ENCODE measurements at places on chromosomes 5 and 9. TPM values are rescaled to one million over a fixed set of nuclear protein-coding genes. Genes with fewer than 3 reads are reported as not detected.

- no peak overlapping the region for H3K27ac ChIP-seq
- H3K4me3 ChIP-seq: no peak overlapping the region
- H3K27me3 ChIP-seq: no peaks in the 10 kb centered on the region
- no peaks in the 10 kb centered on the region for H3K4me1 ChIP-seq
Observed at GRCh38 chr9:1216532-1216931, 166.4 kb downstream of the DMRT2 start.

DNA sequence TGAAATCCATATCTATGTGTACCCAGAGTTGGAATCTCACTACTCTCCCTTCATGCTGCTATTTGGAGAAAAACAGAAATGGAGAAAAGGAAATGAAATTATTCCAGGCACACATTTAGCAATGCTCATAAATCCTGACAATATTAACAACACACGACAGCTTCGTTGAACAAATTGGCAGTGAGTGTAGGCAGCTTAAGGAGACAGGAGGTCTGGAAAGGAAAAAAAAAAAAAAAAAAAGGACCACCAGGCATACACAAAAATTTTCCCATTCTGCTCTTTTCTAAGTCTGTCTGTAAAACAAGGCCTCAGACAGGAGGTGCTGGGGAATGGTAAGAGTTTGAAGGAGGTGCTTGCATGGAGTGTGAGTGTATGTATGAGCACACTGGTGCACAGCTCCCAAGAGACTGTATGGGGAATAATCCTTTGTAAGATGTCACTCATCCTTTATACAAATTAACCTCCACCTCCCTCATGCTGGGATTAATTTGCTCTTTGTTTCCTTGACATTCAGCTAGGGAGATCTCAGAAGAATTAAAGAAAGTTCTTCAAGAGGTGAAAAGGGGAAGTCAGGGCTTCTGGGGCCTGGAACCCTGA, 78.9 kb downstream of the ASTN2 start:
- H3K4me1 ChIP-seq: no peaks in the 10 kb centered on the region
- DNase-seq: no peak
- H3K27ac ChIP-seq: no peak overlapping the region
- H3K36me3 ChIP-seq: no peaks in the 10 kb centered on the region
- no peaks in the 10 kb centered on the region for H3K27me3 ChIP-seq

DNA sequence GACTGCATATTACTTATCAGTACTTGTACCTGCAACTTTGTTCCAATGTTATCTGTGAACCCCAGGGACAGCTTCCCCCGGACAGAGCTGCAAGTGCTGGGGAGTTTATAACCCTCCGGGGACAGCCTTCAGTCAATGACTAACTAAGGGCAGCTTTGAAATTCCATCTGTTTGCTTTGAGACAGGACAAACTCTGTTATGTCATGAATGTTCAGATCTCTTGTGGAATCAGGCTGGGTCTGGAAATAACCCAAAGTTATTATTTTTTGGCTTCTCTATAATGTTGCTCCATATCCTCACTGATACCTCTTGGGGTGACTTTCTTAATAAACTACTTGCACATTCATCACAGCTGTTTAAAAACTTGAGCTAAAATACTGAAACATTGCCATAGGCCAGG, 617.5 kb upstream of the TLE4 start:
- H3K27ac ChIP-seq: no peak overlapping the region
- no peaks in the 10 kb centered on the region for H3K36me3 ChIP-seq
- H3K27me3 ChIP-seq: no peaks in the 10 kb centered on the region
- DNase-seq: no peak

GRCh38 chr5:74622122-74622521, 18.4 kb downstream of the ENC1 start:
- H3K27ac ChIP-seq: no peak overlapping the region
- no peaks in the 10 kb centered on the region for H3K36me3 ChIP-seq
- no peak overlapping the region for H3K4me3 ChIP-seq
- no peaks in the 10 kb centered on the region for H3K27me3 ChIP-seq

DNA sequence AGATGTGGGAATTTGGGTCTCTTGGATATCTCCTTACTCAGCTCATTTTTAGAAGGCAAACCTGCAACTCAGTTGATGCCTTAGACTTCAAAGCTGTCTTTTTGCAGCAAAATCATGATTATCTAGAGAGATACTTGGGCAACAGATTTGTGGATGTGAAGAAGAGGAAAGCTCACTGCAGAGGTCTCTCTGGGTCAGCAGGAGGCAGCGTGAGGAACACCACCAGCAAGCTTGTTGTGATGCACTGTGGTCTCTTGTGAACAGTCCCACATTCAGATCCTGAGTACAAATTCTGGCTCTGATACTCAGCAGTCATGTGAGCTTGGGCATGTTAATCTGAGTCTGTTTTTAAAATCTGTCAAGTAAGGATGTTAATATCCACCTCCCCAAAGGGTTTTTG, 26.3 kb upstream of the DMRT3 start:
- peaks cover 2% of the 10 kb centered on the region for H3K4me1 ChIP-seq
- H3K27me3 ChIP-seq: no peaks in the 10 kb centered on the region
- H3K27ac ChIP-seq: no peak overlapping the region

GRCh38 chr5:78056901-78057514, 237.5 kb downstream of the AP3B1 start:
- no peaks in the 10 kb centered on the region for H3K36me3 ChIP-seq
- DNase-seq: no peak
- no peaks in the 10 kb centered on the region for H3K27me3 ChIP-seq
- H3K4me1 ChIP-seq: no peaks in the 10 kb centered on the region
- H3K4me3 ChIP-seq: no peak overlapping the region

DNA sequence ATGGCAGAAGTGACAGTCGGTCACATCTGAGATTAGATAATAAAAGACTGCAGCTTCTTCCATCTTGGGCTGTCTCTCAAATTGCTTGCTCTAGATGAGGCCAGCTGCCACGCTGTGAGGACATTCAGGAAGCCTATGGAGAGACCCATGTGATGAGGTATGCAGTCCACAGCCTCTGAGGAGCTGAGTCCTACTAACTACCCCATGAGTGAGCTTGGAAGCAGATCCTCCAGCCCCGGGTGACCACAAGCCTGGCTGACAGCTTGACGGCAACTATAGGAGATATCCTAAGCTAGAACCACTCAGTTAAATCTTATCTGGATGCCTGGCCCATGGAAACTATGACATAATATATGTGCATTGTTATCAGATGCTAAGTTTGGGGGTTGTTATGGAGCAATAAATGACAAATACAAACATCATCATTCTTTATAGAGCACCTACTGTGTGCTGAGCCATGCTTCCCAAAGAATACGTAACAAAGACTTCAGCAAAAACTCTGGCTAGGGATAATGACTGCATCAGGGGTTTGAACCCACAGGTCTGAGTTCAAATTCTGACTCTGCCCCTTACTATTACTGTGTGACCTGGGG, 26.7 kb downstream of the KCNV2 start:
- H3K36me3 ChIP-seq: no peaks in the 10 kb centered on the region
- no peaks in the 10 kb centered on the region for H3K4me1 ChIP-seq
- DNase-seq: no peak
- H3K27ac ChIP-seq: no peak overlapping the region
- H3K27me3 ChIP-seq: no peaks in the 10 kb centered on the region
- H3K4me3 ChIP-seq: no peak overlapping the region

- no peaks in the 10 kb centered on the region for H3K36me3 ChIP-seq
- no peak overlapping the region for H3K4me3 ChIP-seq
- no peak overlapping the region for H3K27ac ChIP-seq
- no peaks in the 10 kb centered on the region for H3K4me1 ChIP-seq
- DNase-seq: no peak
Observed at GRCh38 chr5:93926831-93927620, 185.6 kb upstream of the POU5F2 start.

DNA sequence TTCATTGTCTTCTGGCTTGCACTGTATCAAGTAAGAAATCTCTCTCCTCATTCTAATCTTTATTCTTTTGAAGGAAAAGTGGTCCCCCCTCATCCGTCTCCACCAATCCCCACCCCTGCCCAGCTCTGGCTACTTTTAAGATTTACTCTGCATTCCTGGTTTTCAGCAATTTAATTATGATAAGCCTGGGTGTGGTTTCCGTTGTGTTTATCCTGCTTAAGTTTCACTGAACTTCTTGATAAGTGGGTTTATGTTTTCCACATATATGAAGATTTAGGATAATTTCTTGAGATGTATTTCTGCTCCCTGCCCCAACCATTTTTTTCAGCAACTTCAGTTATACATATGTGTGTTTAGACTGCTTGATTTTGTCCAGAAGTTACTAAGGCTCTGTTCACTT, 46.5 kb downstream of the PTBP3 start:
- no peak overlapping the region for H3K4me3 ChIP-seq
- H3K27me3 ChIP-seq: no peaks in the 10 kb centered on the region
- H3K36me3 ChIP-seq: peaks cover 13% of the 10 kb centered on the region
- no peak for DNase-seq
- no peak overlapping the region for H3K27ac ChIP-seq

DNA sequence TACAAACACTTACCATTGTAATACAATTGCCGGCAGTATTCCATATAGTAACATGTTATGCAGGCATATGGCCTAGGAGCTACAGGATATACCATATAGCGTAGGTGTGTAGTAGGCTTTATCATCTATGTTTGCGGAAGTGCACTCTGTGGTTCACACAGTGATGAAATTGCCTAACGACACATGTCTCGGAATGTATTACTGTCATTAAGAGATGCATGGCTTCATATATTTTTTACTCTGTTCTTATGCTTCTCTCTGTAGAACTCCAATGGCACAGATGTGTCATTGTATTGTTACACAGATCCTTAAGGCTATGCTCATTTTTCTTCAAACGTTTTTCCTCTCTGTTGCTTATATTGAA, 19.2 kb upstream of the ANKRD18A start:
- no peaks in the 10 kb centered on the region for H3K27me3 ChIP-seq
- DNase-seq: no peak
- H3K36me3 ChIP-seq: no peaks in the 10 kb centered on the region

DNA sequence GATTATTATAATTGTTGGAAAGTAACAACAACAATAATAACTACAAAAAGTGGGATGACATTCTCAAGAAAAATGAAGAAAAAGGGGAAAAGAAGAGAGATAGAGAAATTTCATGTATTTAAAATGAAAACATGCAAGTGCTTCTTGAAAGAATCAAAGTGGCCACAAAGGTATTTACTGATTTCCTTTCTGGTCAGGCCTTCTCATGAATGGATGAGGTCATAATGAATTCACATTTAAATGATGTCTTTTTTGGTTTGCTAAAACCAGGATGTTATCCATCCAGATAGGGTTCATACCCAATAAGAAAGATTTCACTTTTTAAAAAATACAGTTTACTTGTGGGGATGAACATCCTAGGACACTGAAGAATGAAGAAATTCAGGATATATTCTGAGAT, 446.4 kb upstream of the PTGER4 start:
- no peak overlapping the region for H3K4me3 ChIP-seq
- no peak overlapping the region for H3K27ac ChIP-seq
- no peaks in the 10 kb centered on the region for H3K36me3 ChIP-seq
- DNase-seq: no peak
- H3K4me1 ChIP-seq: no peaks in the 10 kb centered on the region

DNA sequence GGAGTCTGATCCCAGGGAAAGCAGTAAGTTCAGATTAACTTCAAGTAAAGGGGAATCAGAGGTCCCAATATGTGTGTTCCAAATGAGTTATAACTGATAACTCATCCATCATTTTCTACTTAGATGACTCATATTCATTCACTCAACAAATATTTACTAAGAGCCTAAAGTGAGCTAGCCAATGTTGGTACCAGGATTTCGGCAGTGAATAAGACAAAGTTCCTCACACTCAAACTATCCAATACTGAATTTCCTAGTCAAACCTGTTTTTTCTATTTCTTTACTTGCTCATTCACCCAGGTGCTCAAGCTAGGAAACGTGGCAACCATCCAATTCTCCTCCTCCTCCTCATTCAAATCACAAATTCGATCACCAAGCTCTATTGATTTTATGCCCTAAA, 25.8 kb downstream of the FBXW2 start:
- no peak overlapping the region for H3K4me3 ChIP-seq
- no peak for DNase-seq
- peaks cover 51% of the 10 kb centered on the region for H3K36me3 ChIP-seq
- no peak overlapping the region for H3K27ac ChIP-seq

- no peaks in the 10 kb centered on the region for H3K4me1 ChIP-seq
- H3K27me3 ChIP-seq: no peaks in the 10 kb centered on the region
- H3K4me3 ChIP-seq: no peak overlapping the region
- H3K36me3 ChIP-seq: peaks cover 11% of the 10 kb centered on the region
Observed at GRCh38 chr5:132595624-132596023, 38.8 kb downstream of the RAD50 start.

GRCh38 chr9:110812886-110813285, 144.3 kb downstream of the MUSK start:
- no peaks in the 10 kb centered on the region for H3K4me1 ChIP-seq
- DNase-seq: no peak
- H3K27me3 ChIP-seq: no peaks in the 10 kb centered on the region
- H3K4me3 ChIP-seq: no peak overlapping the region
- no peaks in the 10 kb centered on the region for H3K36me3 ChIP-seq

GRCh38 chr9:12923468-12924009, 148.7 kb downstream of the LURAP1L start:
- no peak overlapping the region for H3K4me3 ChIP-seq
- H3K27ac ChIP-seq: no peak overlapping the region
- H3K36me3 ChIP-seq: no peaks in the 10 kb centered on the region
- H3K27me3 ChIP-seq: no peaks in the 10 kb centered on the region

- H3K36me3 ChIP-seq: no peaks in the 10 kb centered on the region
- no peaks in the 10 kb centered on the region for H3K27me3 ChIP-seq
- no peak overlapping the region for H3K4me3 ChIP-seq
- DNase-seq: no peak
- H3K4me1 ChIP-seq: peaks cover 16% of the 10 kb centered on the region
Observed at GRCh38 chr5:170254056-170254455, 21.3 kb downstream of the C5orf58 start.

- DNase-seq: no peak
- H3K4me3 ChIP-seq: no peak overlapping the region
- no peaks in the 10 kb centered on the region for H3K36me3 ChIP-seq
- H3K27ac ChIP-seq: no peak overlapping the region
Observed at GRCh38 chr9:32844259-32844658, 60.9 kb downstream of the TMEM215 start.

DNA sequence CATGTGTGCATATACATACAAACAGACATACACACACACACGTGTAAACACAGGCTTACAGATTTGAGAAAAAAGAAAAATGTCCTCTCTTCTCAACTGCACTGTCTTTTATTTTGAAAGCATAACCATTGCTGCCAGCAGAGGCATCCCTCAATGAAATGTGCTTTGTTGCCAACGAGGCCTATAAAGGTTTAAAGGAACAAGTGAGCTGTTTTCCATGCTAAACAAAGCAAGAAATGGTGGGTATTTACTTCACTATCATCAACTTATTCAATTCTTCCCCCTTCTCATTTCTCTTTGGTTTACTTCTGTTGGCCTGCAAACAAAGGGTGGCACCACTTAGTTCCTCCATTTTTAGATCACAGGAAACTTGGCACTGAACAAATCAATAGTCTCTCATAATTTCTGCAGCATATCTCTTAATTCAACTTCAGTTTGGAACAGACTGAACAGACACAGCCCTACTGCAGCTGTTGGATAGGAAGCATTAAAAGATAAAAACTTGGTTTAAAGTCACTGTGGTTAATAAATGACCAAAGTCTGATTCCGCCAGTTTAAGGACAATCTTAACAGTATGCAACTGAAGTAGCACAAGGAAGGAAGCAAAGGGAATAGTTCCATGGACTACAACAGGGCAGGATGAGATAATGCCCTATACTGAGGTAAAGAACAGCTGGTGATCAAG, 21.7 kb downstream of the TTC33 start:
- H3K4me3 ChIP-seq: no peak overlapping the region
- H3K27ac ChIP-seq: no peak overlapping the region
- H3K4me1 ChIP-seq: no peaks in the 10 kb centered on the region
- no peak for DNase-seq

The SLC6A7 gene
- 0.07 TPM for total RNA-seq

The EQTN gene
- not detected for total RNA-seq

The FGF1 gene
- 0.11 TPM for total RNA-seq

The IRGM gene
- total RNA-seq: not detected

The SPINK9 gene
- total RNA-seq: not detected

The ENTR1 gene
- total RNA-seq: 110 TPM

The NRG2 gene
- total RNA-seq: 0.21 TPM

The LHX3 gene
- not detected for total RNA-seq

The CANX gene
- 691 TPM for total RNA-seq

All from H1 (cell line).